Esophagus squamous epithelium (tissue), 5 donors: ENCODE measurements at places on chromosomes 11 and 22. TPM values are rescaled to one million over a fixed set of nuclear protein-coding genes. Genes with fewer than 3 reads are reported as not detected.

GRCh38 chr11:33575311-33575710, 125.3 kb downstream of the C11orf91 start:
- no peak for DNase-seq

- DNase-seq = no peak
Measured at GRCh38 chr11:7851391-7851790, 54.6 kb upstream of the OR5P2 start.

DNA sequence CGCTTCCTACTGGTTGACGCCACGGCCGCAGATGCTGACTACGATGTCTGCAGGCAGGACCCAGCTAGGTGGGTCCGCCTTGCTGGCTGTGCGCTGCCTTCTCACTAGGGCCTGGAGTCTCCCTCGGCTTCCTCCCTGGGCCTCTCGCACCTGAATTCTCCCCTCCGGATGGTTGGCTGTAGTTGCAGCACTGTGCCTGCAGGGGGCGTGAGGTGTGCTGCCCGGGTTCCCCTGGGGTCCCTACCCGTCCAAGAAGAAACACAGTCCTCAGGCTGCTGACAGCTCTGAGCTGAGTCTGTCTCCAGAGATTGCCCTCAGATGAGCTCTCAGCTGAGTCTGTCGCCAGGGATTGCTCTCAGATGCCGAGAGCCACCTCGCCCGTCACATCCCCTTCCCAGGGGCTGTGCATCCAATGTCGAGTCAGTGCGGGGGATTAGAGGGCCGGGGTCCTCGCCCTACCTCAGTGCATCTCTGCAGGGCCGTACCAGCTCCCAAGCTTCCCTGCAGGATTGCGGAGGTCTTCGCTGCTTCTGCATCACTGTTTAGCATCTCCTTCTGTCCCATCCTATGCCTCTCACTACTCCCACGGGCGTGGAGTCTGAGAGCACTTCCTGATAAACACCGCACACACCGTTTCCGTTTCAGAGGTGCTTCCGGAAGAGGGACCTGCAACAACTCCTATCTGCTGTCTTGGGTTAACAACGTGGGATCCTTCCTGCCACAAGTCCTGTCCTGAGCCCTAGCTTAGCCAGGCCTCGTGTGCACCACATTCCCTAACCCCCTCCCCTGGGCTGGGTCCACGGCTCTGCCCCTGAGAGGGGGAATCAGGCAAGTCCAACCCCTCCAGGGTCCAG, 196.9 kb downstream of the CSNK2A3 start:
- no peak for DNase-seq

DNA sequence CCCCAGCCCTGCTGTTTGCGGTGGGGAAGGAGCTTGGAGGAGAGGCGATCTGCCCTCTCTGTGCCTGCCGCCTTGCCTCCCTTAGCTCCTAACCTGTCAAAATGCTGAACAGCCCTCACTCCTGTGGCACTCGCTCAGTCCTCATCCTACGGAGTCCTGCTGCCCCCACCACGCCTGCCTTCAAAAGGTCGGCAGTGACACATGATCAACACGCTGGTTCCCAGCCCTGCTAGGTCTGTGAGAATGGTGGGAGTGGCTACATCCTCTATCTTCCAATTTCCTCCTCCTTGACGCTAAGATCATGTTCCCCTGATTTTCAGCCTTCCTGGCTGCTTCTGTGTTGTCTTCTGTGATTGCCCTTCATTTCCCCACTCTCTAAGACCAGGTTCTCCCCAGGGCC, 120.2 kb upstream of the TBCEL start:
- no peak for DNase-seq

DNA sequence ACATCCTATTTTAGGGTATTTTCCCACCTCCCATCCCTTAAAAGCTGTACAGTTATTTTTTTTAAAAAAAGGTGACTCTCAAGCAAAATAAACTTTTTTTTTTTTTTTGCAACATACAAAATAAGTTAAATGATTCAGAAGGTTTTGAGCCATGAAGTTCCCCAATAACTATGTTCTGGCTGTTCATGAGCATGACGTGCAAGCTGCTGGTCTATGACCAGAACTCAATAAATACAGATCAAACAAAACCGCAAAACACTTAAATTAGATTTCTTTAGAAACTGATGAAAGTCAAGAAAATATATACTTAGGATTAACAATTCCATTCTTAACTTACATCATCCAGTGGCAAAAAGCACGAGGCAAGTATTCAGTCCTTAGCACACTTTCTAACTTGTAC, 24.1 kb upstream of the CLNS1A start:
- DNase-seq = no peak

DNA sequence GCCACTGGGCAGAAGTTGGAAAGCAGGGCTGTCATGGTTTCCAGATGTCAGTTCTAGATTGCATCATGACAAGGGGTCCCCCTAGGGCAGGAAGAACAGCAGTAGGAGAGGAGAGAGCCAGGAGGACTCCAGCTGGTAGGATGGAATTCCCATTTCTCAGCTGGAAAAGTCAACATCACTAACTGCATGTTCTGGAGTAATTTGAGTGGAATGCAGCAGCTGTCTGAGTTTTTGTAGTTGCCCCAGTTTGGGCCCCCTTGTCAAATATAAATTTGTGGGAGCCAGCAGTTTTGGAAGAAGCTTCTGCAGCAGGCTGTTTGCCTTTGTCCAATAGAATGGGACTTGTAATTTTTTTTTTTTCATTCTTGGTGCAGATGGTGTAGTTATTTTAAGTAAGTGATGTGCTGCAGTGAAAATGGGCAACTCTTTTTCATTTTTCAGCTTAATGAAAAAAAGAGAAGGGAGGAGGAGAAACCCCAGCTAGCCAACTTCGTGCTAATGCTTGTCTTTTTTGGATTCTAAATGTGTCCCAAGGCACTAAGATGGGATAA, 86.9 kb downstream of the LDLRAD3 start:
- no peak for DNase-seq

- peak; percentile 31 for DNase-seq
Measured at GRCh38 chr11:62025487-62026105, 58.2 kb upstream of the FTH1 start.

DNA sequence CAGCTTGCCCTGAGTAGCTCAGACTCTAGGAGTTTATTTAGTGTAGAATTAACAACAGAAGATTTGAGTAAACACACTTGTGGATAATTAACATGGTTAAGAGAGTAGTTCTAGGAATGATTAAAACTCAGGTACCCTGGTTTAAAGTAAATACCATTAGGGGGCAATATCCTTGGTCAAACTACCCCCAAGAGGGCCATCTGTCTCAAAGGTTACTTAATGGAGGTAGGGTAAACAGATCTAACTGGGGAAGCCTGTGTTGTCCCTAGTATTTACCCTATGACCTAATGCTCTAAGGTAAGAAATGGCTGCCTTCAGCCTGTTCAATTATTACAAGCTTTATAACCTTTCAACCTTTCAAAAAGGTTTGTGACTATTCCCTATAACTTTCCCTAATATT, 10.6 kb upstream of the GLYATL1 start:
- DNase-seq = no peak

- DNase-seq = no peak
Measured at GRCh38 chr11:22244986-22245592, 52.2 kb downstream of the ANO5 start.

GRCh38 chr22:21803811-21804249, 63.6 kb downstream of the MAPK1 start:
- DNase-seq = no peak

- DNase-seq = no peak
Measured at GRCh38 chr11:103436131-103436770, 327.0 kb downstream of the DYNC2H1 start.

- no peak for DNase-seq
Measured at GRCh38 chr11:78417175-78417887, at the start of gene GAB2. GAB2 (minus strand) TSS chr11:78417820; CDS start chr11:78417720, 100 bp downstream.

DNA sequence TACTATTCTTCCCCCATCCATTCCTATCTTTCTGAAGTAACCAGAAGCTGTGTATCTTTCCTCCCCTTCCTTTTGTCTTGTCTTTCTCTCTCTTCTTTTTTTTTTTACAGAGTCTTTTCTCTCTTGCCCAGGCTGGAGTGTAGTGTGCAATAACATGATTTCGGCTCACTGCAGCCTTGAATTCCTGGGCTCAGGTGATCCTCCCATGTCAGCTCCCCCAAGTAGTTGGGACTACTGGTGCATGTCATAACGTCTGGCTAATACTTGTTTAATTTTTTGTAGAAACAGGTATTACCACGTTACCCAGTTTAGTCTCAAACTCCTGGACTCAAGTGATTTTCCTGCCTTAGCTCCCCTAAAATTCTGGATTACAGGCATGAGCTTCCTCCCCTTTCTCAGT, 86.5 kb downstream of the IGLL5 start:
- no peak for DNase-seq

DNA sequence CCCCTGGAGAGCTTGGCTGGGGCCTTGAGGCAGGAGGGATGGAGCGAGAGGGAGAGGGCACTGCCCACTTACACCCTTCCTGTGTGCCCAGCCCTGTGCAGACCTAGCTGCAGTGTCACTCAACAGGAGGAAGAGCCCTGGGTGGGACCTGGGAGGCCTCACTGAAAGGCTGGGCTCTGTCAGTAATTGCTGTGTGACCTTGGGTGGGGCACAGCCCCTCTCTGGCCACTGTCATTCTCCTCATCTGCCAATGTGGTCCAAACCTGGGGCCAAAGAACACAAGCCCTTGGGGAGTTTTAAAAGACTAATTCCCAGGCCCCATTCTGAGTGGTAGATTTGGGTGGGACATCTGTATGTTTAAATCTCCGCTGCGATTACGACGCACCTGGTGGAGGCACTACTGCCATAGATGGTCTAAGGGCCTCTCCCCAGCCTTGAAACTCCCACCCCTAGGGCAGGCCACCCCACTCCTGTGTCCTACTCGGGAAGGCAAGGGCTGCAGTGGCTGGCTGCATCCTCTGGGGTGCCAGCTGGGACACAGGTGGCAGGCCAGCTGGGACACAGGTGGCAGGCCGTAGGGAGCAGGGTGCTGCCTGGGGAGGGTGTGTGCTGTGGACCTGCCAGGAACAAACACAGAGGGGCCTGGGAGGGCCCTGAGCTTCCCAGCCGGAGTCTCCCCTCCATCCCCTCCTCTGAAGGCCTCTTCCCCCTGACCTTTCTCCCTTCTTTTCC, 12.3 kb upstream of the SOX10 start:
- no peak for DNase-seq

GRCh38 chr11:130638033-130638432, 189.6 kb downstream of the ADAMTS15 start:
- DNase-seq = no peak

DNA sequence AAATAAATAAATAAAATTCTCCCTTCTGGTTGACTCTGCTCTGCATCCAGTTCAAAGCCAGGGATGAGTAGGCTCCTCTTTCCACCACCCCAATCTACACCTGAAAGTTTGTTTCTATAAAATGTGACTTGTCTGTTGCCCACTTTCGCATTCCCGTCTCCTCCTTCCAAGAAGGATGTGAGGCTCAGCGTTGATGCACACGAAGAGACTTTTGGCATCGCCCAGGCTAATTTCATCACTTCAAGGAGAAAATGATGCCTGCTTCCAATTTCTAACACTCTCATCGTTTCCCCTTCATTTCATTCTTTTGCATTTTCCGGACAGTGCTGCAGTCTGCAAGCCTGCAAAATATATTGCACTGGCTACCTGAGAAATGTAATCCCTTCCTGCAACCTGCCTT, 3.9 kb downstream of the MPPED1 start:
- DNase-seq = no peak

DNA sequence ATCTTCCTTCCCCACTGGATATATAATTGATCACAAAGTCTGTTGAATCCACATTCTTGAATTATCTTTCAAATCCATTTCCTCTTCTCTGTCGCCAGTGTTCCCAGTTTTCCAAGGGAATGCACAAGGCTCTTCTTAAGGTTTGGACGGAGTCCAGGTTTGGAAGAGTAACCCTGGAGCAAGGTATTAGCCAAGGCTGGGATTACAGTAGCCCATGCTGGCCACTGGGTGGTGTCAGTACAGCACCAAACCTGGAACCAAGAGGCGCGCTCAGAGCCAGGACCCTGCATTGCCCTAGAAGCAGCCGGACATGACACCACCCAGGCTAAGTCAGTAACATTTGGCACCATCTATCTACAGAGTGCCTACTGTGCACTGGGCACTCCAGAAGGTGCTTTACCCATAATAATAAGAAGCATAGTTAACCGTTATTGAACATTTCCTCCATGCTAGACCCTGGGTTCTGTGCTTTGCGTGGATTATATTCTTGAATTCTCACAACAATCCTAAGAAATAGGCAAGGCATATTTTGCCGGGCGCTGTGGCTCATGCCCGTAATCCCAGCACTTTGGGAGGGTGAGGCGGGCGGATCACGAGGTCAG, 48.0 kb upstream of the CLPB start:
- DNase-seq = no peak

DNA sequence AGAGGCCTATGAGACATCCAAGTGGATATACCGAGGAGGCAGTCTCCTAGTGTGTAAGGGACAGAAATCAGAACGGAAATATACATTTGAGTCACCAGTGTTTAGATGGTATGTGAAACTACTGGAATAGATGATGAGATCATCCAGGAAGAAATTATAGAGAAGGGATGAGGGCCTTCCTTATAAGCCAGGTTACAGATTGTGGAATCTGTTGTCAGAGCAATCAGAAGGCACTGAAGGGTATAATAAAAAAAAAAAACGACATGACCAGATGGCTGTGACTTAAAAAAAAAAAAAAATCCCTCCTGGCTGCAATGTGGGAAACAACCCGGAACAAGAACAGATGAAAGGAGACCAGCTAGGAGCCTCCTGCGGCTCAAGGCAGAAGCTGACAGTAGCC, 2.7 kb downstream of the MAJIN start:
- DNase-seq = no peak

DNA sequence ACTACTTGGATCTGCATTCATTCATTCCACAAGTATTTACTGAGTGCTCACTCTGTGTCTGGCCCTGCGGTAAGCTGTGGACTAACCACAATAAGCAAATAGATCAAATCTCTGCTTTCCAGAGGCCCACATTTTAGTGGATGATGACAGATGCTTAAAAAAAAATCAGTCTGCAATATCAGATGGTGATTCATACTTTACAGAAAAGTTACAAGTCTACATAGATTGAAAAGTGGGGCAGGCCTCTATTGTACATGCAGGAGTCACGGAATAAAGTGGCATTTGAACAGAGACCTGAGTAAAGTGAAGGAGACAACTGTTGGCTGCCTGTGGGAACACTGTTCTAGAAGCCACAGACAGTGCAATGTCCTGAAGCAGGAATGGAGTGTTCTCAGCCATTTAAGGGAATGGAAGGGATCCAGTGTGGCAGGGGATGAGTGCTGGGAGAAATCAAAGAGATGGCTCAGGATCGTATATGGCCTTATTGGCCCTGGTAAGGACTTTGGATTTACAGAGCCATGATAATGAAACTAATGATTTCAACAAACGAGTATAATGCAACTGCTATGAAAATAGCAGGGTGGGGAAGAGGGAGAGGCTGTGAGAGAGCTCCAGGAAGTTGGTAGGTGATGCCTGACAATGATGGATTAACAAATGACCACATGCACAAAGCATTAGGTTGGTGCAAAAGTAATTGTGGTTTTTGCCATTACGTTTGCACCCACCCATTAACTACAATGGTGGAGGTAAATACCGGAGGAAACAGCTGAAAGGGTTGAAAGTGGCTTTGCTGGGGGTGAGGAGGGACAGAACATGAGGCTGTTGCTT, 31.1 kb downstream of the TMEM45B start:
- DNase-seq = no peak

GRCh38 chr11:69319255-69320106, 25.5 kb downstream of the MYEOV start:
- no peak for DNase-seq

Gene DMC1
- total RNA-seq = 1.1 TPM

Gene TRIM6
- 9.9 TPM for total RNA-seq

Gene P2RY2
- total RNA-seq = 50.3 TPM

Gene AP1B1
- 84.1 TPM for total RNA-seq

Gene GAS2L1
- total RNA-seq = 52.1 TPM

Gene DNAJB7
- total RNA-seq = not detected

Gene SYT9
- not detected for total RNA-seq

Gene RSF1
- total RNA-seq = 37.8 TPM

Gene C22orf15
- total RNA-seq = not detected

Gene MMP13
- total RNA-seq = not detected

Gene TSGA10IP
- total RNA-seq = not detected
